ENCODE measurements at places on chromosomes 1 and 21.

DNA sequence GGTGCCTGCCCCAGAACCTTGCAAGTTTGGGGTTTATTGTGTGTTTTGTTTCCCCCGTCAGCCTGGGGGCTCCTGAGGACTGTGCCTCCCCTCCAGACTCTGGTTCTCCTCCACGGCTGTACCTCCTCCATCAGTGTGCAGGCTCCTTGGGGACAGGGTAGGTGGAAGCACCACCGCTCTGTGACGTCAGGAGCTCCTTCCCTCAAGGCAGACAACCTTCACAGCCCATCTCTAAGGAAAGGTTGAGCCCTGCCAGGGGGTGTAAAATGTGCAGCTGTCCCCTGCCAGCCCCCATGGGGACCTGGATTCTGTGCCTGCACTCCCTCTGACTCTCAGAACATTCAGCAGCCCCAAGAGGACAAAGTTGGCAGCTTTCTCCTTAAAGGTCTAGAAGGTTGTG is 465 bp upstream of the HSPB7 start:
- no peak for DNase-seq

DNA sequence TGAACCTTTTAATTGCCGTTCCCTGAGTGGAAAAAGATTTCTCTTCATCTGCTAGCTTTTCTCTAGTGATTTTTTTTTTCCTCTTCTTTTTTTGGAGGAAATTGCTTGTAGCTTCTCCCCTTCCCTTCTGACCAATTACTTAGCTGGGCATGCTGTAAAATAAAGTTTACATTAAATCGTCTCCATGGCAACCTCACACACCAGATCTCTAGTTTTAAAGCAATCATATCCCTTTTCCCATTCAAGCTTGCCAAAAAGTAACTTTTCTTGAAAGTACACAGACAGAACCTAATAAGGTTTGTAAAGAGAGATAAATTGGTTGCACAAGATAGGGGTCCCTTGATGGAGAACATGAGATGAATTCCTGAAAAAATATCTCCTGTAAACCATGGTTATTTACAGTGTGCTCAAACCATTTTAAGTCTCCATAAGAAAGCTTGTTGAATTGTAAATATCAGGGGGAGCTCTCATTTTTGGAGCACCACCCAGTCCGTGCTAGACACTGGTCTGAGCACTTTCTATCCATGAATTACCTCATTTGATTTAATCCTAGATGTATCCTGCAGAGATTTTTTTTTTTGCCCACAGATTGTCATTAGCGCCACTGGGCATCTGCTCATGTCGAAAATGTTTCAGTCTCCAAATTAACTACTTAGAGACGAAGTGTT is 32.6 kb upstream of the HTR1D start:
- DNase-seq: no peak

DNA sequence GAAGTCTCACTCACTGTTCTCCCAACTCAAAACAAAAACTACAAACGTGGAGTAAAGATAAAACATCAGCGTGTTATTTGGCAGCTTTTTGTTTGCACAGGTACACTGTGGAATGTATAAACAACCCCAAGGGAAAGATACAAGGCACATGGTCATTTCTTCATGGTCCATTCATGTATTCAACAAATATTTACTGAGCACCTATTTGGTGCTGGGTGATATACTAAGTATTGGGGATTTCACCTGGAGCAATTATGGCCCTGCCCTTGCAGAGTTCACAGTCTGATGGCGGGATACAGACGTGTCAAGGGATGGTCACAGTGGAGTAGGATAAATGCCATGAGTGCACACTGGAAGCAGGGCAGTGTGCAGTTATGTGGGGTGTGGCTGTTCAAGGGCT is 136.1 kb downstream of the SPATA46 start:
- DNase-seq: no peak

DNA sequence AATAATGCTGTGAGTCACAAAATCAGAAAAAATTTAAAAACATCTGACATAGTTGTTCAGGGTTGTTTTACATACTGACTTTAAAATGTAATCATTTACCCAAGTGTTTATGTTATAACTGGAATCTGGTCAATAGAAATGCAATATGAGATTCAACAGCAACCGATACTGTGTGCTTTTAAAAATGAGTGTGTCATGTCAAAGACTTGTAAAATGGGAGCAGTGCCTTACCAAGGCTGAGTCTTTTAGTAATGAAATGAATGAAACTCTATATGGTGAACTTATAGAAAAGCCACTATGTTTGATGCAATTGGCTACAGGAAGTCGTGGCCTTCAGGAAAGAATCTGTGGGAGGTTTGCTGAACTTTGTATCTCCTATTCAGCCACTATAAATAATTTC is 570.2 kb downstream of the DPYD start:
- no peak for DNase-seq

DNA sequence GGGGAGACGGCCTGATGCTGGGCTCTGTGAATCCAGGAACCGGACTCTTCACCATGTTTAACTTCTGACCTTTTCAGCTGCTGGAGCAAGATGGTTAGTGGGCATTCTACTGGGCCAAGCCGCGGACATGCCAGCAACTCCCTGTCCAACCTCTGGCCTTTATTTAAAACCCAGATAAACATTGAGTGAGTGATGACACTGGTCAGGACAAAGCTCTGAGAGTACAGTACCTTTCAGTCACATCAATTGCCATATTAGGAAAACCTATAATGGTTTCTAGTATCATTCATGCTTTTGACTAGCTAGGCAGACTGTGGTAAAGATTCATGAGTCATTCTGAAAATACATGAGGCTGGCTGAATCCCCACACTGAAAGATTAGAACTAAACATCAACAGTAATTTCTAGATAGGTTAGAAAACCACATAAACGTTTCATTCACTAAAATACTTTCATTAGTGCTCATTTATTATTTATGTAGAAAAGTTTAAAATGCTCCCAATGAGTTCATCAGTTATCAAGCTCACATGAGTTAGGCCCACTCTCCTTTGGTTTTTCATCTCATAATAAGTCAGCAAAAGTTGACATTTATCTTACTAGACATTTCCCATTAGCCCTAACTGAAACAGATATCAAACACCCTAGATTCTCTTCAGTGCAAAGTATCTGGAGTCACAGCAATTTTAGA is 7.1 kb upstream of the ACTA1 start:
- no peak for DNase-seq

Measured in cortex of kidney (tissue), 1 donor.